ENCODE measurements at places on chromosomes 3 and 15.
A peak's percentile ranks its signal among the peaks of the same experiment; 100 is the strongest.

DNA sequence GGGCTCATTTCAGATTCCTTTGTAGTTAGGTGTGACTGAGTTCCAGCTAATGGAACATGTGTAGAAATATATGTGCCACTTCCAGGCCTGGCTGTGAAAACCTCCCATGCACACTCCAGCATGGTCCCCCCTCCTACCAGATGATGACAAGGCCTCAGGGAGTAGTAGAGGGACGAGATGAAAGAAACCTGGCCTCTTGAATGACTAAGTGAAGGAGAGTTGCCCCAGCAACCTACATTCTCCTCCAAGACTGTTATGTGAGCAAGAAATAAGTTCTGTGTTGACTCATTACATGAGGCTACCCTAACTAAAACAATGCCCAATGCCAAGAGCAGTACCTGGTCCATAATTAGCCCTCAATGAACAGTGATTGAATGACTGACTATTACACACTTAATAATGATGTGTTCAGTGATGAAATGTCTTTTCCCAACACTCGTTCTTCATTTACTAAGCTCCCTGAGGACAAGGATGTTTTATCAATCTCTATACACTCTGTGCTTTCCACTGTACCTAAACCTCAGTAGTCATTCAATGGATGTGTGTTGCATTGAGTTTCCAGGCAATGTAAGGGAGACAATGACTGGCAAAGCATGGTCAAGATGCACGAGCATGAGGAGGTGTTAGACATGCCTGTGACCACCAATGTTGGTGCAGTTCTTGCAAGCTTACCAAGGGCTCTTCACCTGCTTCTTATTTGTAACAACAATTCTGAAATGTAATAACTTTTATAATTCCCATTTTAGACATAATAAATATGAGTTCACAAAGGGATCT, 62.0 kb upstream of the BCL6 start:
- DNase-seq = no peak

DNA sequence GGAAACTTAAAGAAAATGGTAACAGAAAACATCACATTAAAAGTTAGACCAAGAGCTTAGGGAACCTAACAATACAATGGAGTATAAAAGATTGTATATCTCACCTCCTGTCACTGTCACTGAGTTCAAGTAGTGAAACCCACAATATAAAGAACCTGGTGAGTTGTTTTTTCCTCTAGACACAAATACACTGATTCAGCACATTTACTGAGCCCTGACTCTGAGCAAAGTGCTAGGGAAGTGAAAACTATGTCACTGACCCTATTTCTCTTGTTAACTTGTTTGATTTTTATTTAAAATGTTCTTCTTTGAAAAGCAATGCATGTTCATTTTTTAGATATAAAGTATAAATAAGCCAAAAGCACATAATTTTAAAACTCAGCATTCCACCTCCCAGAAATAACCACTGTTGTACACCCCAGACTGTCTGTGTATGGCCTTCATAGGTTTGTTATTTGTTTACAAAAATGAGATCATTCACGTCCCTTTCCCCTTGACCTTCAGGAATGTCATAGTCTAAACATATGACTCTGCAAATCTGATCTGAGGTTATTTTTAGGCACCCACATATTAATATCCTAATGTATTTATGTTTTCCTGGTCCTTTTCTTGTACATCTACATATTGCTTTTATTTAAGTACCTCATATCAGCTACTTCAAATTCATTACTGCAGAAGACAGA, 69.2 kb upstream of the CSTA start:
- no peak for DNase-seq

GRCh38 chr15:53354874-53355273, 404.6 kb downstream of the WDR72 start:
- DNase-seq = no peak

- DNase-seq = no peak
Measured at GRCh38 chr3:5673521-5673920, 486.0 kb downstream of the EDEM1 start.

DNA sequence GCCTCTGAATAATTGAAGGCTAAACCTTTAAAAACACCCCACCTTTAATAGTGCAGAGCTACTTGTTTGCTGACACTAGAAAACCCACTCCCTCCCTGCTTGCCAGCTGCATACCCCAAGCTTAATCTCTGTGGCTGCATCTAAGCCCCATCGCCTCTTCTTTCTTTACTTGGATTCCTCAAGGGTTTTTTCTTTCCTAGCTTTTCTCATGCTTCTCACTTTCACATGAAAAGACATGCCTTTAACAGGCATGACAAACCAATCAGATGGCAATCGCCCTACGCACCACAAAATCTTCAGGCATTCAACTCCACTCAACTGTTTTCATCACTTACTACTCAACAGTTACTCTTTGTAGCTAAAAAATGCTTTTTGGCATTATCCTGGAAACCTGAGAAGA, 77.5 kb downstream of the PLD1 start:
- DNase-seq = no peak

DNA sequence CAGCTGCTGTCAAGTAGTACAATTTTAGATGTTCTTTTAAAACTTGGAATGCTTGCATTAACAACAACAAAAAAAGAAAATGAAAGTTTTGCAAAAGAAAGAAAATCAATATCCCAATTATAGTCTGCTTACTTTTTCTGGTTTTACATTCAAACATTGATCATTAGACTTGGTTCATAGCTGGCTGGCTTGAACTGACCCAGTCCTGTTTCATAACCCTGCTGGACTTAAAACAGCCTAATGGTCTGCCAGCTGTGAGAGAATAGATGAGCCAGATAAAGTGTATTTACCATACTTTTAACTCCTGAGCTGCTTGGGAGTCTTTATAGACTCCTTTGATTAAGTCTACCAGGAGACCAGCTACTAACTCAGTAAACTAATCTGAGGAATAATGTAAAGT, 59.2 kb downstream of the PIAS1 start:
- no peak for DNase-seq

GRCh38 chr3:32208447-32208846, 30.0 kb upstream of the CMTM8 start:
- DNase-seq = no peak

GRCh38 chr15:41944313-41944940, 27.9 kb downstream of the EHD4 start:
- peak; percentile 83 for DNase-seq

DNA sequence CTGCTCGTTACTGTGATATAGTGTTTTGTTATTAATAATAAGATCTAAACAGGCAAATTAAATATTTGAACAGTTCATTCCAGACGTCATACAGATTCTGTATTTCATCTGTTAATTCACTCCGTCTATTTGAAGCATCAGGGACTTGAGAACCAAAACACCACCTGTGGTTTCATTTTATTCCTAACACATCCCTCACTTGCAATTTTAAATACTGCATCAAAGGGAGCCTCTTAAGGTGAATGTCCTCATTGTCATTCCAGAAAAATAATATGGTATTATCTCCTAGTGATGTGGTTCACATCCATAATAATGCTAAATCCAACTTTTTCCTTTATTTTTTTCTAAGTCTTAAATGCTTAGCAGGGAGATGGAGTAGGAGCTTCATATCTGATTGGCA, 1390.9 kb upstream of the CADM2 start:
- DNase-seq = no peak

DNA sequence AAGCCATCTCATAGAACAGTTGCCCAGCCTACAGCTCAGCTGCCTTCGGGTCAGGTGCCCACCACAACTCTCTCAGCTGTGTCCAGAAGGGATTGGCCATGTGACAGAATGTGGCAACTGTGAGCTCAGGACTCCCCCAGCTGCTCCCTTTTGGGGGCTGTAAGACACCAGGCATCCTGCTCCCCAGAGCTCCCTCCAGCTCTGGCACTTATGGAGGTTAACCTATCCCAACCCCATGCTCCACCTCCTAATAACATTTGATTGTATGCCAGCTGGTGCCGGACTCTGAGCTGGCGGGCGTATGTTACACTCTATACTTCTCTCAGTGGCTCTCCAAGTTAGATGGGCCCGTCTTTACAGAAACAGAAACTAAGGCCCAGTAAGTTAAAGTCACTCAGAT, 222.8 kb downstream of the FAM43A start:
- DNase-seq = no peak

DNA sequence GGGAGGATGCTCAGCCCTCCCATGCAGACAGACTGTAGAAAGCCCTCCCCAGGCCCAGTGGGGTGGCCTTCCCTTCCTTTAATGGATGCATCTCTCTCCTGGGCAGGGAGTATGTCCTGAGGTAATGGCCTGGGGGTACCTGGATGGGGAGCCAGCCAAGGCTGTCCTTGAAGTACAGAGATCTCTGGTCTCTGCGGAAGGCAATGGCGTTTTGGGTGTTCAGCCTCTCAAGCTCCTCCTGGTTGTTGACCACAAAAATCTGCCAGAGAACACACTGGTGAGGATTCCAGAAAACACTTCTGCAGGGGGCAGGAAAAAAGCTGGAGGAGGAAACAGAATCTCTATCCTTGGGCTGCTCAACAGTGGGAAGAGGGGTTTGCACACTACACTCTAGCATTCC, 28.9 kb downstream of the EAF1 start:
- no peak for DNase-seq

GRCh38 chr3:7357101-7357500, 496.2 kb downstream of the GRM7 start:
- no peak for DNase-seq

Measured in mesenteric fat pad (tissue), 1 donor.